ENCODE measurements at places on chromosomes 4 and X.

DNA sequence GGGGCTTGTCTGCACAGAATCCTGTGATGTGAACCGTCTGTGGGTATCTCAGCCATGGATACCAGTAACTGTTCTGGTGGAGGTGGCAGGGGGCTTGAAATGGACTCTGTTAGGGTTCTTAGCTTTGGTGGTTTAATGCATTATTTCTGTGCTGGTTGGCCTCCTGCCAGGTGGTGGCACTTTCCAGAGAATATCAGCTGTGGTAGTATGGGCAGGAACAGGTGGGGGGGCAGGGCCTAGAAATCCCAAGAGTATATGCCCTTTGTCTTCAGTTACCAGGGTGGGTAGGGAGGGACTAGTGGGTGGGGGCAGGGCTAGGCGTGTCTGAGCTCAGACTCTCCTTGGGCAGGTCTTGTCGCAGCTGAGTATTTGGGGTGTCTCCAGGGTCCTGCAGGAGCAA lies 106.7 kb downstream of the KIT start:
- DNase-seq, result no peak

DNA sequence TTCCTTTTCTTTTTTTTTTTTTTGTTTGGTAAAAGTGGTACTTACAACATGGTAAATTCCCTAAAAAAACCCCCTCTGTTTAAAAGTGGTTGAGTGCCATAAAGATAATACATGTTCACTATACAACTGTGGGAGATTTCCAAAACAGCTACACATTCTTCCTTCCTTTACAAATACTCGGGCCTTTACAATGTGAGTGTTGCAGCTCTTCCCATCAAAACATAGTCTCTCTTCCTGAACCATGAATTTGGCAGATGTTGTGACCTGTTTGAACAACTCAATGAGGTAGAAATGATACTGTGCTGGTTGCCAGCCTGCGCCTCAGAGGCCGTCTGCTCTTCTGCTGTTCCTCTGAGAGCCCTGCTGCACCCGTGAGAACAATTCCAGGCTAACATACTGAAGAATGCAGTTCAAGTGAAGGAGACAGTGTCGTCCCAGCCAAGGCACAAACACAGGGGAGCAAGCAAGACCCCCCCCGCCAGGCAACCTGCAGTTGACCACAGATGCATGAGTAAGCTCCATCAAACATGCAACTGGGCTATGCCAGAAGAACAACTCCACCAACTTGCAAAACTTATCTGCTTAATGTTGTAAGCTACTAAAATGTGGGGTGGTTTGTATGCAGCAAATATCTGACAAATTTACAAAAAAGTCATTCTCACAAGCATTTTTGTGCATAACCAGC lies 645.0 kb downstream of the PCDH7 start:
- no peak for DNase-seq

- DNase-seq, result no peak
Measured at GRCh38 chr4:11297627-11298026, 131.1 kb downstream of the HS3ST1 start.

GRCh38 chr4:169090484-169091215 lies 80.6 kb upstream of the CBR4 start:
- DNase-seq, result no peak

DNA sequence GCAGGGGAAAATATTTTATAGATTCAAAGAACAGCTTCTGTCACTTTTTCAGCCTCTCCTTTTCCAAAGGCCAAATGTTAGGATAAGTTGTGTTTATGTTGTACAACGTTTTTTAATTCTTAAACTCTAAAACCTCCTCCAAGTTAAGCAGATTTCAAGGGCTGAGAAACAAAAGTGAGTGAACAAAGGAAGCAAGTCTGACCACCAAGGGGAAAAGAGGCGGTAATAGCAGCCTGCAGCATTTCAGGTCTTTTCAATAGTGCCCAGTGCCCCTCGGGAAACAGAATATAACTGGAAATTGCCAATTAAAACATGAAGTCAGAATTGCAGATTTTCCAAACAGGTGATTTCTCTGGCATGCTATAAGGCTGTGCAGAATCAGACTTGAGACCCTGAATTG lies 510.0 kb upstream of the HTR2C start:
- DNase-seq, result no peak

GRCh38 chr4:72842323-72842722 lies 227.2 kb downstream of the COX18 start:
- no peak for DNase-seq

GRCh38 chr4:35963974-35964515 lies 280.3 kb downstream of the ARAP2 start:
- DNase-seq, result no peak

DNA sequence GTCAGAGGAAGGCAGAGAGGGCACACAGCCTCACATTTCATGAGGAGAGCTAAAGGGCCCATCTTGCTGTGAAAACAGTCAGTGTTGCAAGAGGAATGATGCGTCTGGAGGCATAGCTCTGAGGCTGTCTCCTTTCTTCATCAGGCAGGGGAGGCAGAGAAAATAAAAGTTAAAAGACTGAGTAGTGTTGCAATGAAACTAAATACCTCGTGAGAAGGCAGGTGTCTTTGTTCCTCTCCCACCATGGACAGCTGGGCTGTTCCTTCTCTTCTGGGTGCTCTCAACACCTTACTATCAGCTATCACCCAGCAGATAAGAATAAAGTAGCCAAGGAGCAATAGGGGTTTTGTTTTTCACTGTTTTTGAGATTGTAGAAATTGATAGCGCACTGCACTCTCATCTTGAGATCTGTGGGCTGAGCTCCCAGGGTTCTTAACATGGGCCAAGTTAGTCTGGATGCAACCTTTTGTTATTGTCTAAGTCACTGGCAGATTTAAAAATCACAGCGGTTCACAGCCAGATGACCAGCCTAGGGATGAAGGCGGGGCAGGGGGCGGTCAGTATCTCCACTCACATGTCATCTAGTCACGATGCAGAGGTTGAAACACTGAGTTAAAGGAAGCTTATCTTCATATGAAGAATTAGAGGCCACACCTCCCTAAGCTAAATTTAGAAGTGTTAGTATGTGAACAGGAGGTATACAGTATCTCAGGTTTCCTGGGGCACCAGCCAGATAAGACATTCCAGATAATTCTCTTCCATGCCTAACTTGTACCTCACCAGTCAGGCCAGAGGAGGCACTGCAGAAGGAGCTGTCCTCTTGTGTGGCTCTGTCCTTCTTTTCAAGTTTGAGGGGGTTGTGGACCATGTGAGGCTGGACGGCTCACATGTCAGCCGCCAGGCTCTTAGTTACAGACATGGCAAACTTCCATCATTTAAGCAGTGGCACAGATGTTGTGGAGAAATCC lies 36.9 kb downstream of the PARM1 start:
- no peak for DNase-seq

DNA sequence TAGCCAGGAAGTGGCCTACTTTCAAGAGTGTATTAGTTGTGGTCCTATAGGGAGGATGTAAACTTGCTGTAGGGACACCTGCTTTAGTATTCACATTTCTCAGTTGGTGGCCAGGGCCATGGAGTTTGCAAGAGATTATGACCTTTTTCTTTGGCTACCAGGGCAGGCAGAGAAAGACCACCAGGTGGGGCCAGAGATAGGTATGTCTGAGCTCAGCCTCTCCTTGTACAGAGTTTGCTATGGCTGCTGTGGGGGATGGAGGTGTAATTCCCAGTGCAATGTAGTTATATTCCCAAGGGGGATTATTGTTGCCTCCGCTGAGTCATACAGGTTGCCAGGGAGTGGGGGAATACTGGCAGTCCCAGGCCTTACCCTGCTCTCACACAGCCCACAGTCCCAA lies 26.3 kb upstream of the DACH2 start:
- peak; percentile 13 for DNase-seq

DNA sequence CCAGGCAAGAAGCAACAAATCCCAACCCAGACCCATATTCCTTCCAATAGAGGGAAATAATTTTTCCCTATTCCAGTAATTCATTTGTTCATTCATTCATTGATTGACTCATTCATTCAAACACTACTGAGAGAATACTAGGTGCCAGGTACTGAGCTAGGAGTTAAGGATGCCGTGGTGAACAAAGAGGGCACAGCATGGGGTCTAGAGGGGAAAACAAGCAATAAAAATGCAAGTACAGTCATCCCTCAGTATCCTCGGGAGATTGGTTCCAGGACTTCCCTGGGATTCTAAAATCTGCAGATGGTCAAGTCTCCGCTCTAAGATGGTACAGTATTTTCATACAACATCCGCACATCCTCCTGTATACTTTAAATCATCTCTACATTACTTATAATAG lies 18.7 kb downstream of the RASGEF1B start:
- no peak for DNase-seq

DNA sequence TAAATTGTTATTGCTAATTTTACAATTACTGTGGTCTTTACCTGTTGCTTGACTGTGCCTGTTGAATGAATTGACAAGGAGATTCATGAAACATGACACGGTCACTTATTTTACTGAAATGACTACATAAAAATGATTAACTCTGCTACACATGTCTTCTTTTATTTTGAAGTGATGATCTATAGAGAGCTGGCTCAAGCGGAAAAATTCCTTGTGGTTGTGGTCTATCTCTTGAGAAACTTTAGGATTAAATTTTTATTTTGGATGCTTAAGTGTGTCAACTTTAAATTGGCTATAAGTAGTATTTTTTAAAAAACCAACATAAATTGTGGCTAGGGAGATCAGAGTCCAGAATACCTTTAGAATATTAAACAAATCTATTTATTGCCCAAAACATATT lies 131.8 kb upstream of the PITX2 start:
- DNase-seq, result no peak

- DNase-seq, result no peak
Measured at GRCh38 chrX:81206476-81206875, 4.6 kb downstream of the SH3BGRL start.

DNA sequence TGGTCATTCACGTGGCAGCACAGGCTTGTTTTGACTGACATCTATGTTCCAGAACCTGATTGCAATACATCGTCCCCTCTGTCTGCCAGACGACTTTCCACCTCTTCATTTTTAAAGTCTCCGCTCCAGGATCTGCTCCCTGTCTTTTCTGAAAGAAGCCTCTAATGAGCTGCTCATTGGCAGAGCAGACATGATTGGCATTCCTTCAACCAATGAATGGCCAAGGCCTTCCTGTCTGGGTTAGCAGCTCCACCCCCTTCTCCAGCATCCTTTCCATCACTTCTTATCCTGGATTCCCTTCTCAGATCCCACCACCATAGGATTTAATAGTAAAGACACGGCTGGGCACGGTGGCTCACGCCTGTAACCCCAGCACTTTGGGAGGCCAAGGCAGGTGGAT lies 202.7 kb upstream of the KLF3 start:
- DNase-seq, result no peak

- DNase-seq, result no peak
Measured at GRCh38 chr4:7857238-7857701, 82.4 kb downstream of the AFAP1 start.

DNA sequence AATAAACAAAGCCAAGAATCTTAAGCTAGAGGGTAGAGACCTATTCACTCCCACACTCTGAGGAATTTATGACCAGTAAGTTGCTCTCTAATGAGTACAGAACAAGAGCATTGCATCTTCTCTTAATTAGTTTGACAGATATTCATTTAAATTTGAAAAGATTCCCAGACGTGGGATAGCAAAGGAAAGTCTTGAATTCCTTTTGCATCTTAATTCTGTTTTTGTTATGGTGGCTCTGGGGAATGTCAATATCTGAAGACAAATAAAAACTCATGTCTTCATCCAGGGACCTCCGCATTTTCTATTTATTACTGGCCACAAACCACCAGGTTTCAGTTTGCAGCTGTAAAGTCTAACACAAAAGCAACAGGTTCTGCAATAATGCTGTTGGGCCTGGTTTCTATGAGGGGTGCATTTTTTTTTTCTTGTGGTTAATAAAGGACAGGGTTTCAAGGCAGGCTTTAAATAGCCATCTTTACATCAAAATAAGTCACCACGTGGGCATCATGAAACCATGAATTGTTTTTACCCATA lies 172.3 kb downstream of the SHROOM3 start:
- no peak for DNase-seq

DNA sequence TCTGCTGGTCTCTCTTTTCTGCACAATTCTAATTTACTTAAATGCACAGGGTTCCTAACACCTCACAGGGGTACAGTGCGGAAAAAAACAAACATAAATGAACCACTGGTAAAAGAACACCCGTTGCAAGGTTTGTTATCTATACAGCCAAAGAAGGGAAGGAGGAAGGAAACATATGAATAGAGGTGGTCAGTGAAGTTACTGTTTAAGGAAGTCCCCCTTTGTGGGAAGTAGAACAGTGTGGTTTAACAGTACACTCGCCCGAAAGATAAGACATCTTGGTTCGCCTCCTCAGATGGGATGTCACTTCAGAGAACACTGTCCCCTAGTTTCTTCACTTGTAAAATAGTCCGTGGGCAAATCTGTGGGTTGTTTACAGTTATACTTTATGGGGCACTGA lies 57.5 kb downstream of the TEC start:
- no peak for DNase-seq

DNA sequence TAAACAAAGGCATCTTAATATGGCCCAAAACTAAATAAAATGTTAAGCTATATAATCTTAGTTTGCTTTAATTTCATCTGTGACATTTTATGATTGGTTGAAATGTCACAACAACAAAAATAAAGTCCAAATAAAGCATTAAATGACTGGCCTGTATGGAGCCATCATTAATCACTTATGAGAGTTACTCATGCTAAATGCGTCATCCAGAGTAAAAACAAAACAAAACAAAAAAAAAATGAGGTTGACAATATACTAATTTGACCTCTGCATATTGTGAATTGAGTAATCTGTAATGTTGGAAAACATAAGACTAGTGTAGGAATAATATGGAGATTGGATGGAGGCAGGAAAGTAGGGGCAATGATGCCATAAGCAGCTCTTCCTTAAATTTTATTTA lies 139.7 kb downstream of the MAPK10 start:
- no peak for DNase-seq

DNA sequence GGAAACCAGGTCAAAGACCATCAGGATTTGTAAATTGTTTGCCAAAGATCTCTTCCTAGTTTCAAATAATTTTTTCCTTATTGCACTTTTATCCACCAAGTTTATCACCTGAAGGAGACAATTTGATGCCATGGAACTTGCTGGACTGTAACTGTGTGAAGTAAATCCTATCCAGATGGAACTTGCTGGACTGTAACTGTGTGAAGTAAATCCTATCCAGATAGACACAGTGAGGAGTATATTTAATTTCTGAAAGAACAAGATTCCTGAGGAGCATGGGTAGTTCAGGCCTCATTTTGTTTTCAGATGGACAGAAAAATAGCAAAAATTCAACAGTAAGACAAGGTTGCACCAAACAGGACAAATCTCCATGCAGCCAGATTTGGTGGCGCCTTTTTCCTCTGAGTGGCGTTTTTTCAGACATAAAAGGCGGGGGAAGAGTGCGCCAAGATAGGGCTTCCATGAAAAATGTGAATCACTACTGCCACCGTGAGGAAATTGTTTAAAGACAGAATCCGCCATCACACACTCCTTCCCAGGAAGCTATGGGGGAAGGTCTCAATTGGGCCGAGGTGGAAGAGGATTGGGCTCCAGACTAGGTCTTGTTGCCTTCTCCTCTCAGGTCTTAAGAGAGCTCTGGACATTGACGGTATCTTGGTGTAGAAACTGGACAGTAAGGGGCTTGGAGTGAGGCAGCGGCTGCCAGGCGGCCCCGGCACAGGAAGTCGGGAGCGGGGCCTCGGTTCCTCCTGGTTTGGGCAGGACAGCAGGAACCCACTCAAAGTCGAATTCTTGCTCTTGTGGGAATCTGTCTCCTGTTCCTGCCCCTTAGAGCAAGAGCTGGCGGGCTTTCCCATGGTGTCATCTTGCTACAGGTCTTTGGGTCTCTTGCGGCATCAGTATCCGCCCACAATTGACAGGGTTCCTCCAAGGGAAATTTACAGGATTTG lies 234.7 kb downstream of the OR13H1 start:
- DNase-seq, result no peak

- DNase-seq, result no peak
Measured at GRCh38 chr4:52483186-52483890, 175.8 kb downstream of the USP46 start.

GRCh38 chr4:168797194-168797593 lies 212.9 kb downstream of the CBR4 start:
- DNase-seq, result no peak

Measured in NT2/D1 (cell line).